Activated CD4-positive, alpha-beta T cell treated with anti-CD3 and anti-CD28 coated beads, Interleukin-2, amount 50 U/mL, for 1 hour (primary cell): ENCODE measurements at places on chromosomes 6 and 20.
A peak's percentile ranks its signal among the peaks of the same experiment; 100 is the strongest.

- DNase-seq: no peak
Observed at GRCh38 chr6:22873513-22874136, 304.3 kb downstream of the HDGFL1 start.

DNA sequence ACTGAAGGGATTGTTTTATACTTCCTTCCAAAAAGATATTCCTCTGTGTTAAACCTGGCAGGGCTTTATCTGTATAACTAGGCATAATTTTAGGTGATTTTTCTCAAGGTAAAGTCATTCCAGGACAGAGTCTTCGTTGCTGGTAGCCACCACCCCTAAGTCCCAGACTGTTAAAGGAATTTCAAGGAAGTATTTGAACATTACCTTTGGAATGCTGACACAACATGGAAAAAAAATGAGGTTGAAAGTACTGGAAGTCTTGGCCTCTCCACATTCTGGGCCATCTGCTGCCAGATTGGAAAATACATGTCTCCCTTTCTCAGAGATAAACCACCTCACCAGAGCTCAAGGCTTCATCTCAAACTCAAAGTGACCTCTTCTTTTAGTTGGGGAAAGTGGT is 27.0 kb upstream of the ETV7 start:
- DNase-seq: no peak

- DNase-seq: no peak
Observed at GRCh38 chr20:9141921-9142320, 73.0 kb downstream of the PLCB4 start.

DNA sequence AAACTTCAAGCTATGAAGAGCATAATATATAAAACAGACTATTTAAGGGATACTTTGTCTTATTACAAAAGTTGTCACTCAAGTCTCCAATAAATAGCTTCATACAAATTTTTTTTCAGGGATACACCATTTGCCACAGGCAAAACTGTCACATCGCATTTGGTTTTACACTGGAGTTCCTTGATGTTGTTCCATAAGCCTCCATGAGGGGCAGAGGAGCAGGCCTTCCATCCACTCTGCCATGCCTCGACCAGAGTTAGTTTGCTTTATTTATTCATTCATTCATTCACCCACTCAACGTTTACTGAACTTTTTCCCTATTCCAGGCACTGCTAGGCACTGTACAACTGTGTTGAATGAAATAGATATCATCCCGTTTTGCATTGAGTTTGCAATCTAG is 246.6 kb downstream of the PHF3 start:
- DNase-seq: no peak

DNA sequence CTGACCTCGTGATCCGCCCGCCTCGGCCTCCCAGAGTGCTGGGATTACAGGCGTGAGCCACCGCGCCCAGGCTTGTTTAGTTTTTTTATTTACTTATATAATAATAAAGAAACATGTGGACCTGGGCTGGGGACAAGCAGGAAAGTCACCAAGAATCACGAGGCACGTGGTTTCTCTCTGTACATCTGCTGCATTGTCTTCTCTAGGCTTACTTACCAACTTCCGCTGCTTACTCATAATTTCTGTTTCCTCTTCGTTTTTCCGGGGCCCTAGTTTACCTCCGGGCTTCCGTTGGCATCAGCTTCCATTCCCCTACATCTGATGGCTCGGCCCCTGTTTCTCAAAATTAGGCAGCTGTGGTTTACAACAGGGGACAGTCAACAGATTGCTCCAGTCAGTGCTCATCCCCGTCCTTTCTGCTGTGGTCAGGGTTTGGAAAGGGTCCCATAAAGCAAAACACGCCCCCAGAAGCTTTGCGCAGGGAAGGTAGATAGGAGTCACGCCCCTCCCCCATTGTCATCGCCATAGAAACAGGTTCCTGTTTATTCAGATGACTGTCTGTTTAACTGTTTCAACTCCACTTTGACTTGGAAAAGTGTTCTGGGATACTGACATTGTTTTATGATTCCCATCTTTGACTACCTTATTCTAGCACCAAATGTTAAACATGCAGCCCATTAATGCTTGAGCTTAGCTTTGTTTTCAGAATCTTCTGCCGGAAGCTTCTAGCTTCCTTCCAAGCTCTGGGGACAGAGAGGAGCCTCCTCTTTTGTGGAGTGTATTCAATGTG is 31.9 kb upstream of the TXLNB start:
- peak; percentile 81 for DNase-seq

DNA sequence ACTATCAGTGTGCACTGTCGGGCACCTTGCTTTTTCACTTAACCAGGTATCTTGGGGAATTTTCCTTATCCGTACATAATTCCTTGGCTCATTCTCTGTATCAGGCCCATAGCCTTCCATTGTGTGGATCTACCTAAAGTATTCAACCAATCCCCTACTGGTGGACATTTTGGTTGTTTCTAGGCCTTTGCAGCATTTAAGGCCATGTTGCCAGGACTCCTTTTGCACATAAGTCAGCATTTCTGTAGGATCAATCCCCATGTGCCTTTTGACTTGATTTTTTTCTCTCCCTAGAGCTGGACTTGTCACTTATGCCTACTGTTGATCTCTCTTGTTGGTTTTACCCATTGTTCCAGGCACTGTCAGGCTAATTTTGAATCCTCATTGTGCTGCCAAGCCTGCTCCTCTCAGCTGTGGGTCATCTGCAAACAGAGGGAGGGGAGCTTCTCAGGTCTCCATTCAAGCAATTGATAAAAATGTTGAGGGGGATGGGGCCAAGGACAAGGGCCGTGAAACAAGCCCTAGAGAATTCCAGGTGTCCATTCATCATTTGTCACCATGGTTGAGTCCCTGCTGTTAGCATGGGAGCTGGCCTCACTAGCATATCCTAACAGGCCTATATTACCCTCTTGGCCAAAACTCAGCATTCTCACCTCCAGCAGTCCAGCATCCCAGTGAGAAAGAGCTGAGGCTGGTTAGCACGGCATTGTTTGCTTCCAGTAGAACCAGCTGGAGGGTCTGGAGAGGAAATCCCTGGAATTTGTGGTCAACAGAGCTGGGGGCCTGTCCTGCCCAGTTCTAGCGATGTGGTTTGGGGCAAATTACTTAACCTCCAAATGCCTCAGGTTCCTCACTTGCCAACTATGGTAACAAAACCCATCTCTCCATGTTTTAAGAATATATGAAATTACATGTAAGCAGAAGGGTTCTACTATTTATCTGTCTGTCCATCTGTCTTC is 178.4 kb downstream of the MRPL14 start:
- no peak for DNase-seq
